SK-N-SH (cell line): ENCODE measurements at places on chromosomes 2 and 18.
A peak's percentile ranks its signal among the peaks of the same experiment; 100 is the strongest.

- no peak for DNase-seq
Measured at GRCh38 chr18:67241299-67241698, 275.2 kb downstream of the DSEL start.

DNA sequence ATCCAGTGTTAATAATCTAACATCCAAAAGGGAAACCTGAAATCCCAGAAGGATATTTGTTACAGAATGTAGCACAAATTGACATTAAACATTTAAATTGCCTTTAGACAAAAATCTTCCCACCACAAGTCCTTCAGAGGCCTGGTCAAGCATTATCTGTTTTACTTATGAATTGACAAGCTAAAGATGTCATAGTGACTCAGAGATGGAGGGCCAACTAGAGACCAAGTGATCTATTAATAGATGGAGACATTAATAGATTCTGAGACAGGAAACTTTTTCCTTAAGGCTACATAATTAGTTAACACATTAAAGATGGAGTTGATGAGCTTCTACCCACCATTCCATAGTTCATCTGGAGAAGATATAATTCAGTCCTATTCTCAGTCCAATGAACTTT is 526.2 kb downstream of the IRS1 start:
- no peak for DNase-seq

DNA sequence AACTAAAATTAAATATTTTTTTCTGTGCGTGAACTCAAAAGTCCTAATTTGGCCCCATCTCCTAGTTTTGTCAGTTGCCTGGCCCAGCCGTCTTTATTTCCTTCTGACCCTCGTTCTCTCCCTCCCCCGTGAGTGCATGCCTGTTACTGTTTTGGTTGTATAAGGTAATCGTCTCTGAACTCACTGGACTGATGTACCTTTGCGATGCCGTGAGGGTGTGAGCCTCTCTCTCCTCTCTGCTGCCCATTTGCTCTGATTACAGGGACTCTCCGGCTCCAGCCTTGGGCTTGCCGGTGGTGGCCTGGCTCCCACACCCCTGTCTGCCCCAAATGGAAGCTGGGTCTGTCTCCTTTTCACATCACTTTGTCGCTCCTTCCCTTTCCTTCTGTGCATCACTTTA is 66.5 kb upstream of the RBM44 start:
- DNase-seq = no peak

GRCh38 chr2:65775839-65776238 is 343.4 kb upstream of the SPRED2 start:
- DNase-seq = no peak

DNA sequence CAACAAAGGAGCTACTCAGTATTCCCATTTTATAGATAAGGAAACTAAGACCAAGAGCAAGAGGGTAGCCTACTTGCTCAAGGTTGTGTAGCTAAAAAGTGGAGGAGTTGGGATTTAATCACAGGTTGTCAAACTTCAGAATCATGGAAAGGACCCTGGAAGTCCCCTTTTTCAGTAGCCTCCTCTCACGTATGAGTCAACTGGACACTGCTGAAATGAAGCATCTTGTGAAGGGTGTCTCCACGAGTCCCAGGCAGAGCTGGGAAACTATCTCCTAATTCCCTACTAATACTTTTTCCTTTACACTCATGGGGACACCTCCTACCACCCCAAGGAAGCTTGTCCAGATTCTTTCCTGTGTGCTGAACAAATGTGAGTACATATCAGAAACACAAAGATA is 155.8 kb downstream of the RHBDD1 start:
- DNase-seq = no peak

- DNase-seq = no peak
Measured at GRCh38 chr2:212489719-212490346, 48.8 kb downstream of the ERBB4 start.

DNA sequence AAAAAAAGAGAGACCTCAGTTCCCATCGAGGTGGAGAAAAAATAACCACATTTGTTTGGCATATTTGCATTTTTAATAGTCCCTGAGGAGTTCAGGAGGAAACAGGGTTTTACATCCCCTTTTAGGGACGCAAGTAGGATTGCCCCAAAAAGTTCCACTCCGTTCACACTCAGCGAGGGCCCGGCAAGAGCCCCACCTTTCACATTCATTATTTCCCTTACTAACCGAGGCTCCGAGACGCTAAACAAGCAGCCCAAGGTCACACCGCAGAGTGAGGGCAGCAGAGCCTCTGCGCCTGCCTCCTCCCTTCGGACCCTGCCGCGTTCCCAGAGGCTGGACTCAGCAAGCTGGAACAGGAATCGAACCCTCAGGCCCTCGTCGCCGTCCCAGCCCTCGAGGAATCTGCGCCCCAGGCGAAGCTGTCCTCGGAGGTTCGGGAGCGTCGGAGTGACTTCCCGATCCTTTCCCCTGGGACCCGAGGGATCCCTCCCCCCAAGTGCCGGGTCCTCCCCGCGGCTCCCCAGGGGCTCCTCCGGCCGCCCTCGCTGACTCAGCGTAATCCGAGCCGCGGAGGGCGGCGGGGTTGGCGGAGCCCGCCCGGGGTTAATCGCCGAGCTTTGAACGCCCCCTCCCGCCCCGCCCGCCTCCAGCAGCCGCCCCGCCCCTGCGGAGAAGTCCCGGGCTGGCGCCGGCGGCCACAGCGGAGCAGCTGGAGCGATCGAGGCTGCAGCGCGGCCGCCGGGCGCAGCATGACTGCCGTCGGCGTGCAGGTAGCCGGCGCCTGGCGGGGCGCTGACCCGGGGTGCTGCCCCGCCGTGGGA is at the start of gene TMEM37:
TMEM37 (plus strand) TSS at position 700 of the 821 bp plus-strand sequence; CDS start at position 750, 50 bp downstream.
- peak; percentile 85 for DNase-seq

DNA sequence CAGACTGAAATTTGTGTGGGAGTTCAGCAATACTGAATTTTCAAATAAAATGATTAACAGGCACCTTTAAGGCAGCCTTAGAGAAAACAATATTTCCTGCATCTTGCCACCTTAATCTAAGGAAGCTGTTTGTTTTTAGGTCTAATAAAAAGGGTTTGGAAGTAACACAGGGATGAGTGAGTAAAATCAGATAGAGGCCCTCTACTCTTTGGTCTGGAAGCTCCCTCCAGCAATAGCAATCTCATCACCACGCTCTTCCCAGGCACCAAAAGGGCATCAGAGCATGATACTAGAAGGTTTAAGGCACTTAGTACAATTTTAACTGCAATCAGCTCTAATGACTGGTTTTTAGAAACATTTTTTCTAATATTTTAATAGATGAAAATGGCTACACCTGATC is 155.6 kb downstream of the VWC2L start:
- peak; percentile 12 for DNase-seq

- DNase-seq = no peak
Measured at GRCh38 chr2:129689653-129690448, 289.6 kb upstream of the RAB6C start.

DNA sequence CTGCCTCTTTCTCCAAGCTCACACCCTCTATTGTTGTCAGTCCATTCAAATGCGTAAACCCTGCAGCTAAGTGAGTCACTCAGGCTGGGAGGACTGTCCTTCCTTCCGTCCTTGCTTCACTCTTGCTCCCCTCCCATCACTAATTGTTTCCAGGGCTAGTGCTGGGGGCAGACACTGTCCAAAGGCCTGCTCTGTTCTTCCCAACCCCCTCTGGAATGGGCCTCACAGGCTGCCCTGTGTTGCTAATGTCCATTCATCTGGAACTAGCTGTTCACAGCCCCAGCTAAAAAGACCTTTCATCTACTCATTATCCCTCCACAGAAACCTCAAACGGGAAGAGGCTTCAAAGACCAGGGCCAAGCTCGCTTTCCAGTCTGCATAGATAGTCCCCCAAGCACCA is 31.9 kb upstream of the NRP2 start:
- no peak for DNase-seq

DNA sequence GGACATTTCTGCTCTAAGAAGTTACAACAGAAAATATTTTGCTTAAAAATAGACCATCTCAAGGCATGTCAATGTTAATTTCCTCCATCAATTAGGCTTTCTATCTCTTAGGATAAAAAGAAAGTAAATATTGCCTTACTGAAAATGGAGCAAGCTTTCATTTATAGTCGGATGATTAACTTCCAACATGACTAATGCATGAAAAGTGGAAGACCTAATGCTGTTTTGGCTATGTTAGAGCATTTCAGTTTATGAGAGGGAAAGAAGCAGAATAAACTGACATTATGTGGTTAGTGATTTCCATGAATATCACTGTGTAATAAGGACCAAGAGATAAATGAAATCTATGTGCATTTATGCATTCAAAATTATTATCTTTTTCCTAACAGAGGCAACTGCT is 475.2 kb upstream of the UBE2E3 start:
- DNase-seq = no peak

- DNase-seq = no peak
Measured at GRCh38 chr18:41262688-41263087, 692.3 kb upstream of the PIK3C3 start.

DNA sequence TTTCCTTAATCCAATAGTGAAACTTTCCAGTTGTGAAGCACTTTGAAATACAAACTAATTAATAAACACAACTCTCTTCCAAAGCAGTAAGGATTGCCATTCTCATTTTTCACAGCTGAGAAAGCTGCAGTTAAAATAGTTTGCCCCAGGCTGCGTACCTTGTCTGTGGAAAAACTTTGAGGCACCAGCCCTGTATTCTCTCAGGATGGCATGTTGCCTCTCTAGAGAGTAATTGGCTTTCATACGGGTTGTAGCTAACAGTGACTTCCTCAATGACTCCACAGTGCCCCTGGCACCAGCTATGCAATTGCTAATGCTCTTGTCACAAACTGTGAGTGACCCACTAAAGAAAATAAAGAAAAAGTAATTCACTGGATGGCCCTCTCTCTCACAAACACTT is 345.7 kb downstream of the MTX2 start:
- no peak for DNase-seq

DNA sequence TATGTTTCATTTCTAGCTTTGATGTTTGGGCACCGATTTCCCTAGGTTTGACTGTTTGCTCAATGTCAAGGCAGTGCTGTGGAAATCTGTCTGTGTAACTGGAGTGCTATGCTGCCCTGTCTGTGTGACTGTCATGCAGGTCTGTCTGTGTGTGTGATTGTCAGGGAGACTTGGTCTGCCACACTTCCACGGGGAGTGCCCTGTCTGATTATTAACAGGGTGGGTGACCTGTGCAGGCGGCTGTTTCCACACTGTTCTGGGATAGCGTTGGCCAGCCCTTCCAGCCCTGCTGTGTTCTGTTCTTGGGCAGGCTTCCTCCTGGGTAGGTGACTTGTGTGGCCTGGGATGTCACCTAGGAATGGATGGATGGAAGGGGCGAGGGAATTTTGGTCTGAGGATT is 85.3 kb downstream of the FHOD3 start:
- DNase-seq = no peak

DNA sequence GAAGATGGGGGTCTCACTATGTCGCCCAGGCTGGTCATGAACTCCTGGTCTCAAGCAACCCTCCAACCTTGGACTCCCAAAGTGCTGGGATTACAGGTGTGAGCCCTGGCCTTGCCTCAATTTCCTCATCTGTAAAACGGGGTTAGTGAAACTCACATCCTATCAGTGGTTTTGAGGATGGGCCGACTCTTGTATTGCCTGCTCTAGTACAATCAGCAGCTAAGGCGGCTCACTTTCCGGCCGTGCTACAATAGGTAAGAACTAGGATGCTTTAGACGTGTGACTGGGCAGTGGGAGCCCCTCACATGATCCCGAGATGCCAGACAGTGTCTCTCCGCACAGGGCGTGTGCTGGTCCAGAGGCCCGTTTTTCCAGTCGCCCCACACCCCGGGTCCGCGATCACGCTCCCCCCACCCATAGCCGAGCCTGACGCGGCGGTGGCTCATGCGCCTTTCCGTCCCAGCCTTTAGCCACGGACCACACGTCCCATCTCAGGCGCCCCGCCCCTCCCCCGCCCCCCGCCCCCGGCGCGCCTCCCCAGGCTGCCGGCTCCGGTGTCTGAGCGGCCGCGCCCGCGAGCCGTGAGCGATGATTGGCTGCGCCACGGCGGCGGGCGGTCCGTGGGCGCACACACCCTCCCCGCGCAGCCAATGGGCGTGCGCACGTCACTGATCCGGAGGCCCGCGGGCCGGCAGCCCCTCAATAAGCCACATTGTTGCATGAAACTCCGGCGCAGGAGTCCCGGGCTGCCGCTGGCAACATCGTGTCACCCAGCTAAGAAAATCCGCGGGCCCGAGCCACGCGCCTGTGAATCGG is at the start of gene HK2:
HK2 (plus strand) TSS at position 710 of the 816 bp plus-strand sequence. CDS start 454 bp downstream, outside the sequence.
- peak; percentile 99 for DNase-seq

DNA sequence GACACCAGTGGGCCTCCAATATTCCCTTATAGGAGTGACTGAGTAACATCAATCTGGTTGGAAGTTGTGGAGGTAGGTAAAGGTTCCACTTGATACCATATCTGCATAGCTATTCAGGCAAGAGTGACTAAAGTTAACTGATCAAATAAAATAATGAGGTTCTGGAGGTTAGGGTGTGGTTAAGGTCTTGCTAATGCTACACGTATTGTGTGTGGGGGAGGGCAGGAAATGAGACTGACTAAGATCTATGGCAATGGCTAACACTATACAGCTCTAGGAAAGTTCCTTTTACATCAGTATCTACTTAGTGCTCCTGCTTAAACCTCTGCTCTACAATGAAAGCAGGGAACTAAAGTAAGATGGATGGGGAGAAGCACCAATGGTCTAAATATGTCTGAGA is 149.1 kb upstream of the MGAT5 start:
- DNase-seq = no peak

DNA sequence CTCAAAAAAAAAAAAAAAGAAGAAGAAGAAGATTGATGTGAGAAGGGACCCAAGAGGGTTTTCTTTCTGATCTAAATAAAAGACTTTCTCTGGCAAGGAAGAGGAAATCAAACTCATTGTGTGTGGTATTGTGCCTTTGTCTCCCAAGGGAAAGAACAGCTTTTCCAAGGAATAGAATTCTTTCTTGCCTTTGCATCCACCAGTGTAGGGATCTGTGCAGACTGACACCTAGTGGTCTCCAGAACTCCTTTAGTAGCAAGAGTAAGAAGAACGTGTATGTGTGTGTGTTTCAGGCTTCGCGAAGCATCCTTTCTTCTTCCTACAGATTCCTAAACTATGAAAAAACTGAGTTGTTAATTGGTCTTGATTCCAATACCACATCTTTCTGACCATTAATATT is 33.5 kb upstream of the CRIM1 start:
- no peak for DNase-seq

GRCh38 chr2:166610913-166611305 is 116.9 kb upstream of the SCN7A start:
- DNase-seq = no peak
